ENCODE measurements at places on chromosomes 6 and 20.

DNA sequence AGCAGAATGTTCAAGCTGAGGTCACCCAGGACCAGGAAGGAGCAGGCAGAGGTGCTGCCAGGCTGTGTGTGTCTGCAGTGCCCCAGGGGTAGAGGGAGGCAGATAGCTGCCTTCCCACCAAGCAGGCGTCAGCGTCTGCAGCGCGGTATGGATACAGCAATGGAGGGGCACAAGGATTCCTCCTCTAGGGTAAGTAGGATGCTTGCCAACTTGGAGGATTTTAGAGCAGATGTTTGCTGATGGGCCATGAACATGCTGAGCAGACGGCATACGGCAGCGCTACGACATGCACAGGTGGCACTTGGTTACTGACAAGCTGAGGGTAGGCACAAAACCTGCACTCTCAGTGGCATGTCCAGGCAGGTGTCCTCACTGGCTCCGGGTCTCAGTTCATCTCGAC lies 48.1 kb downstream of the PSMG4 start:
- no peak for DNase-seq

GRCh38 chr6:43492673-43493072 lies 15.3 kb downstream of the TJAP1 start:
- no peak for DNase-seq

DNA sequence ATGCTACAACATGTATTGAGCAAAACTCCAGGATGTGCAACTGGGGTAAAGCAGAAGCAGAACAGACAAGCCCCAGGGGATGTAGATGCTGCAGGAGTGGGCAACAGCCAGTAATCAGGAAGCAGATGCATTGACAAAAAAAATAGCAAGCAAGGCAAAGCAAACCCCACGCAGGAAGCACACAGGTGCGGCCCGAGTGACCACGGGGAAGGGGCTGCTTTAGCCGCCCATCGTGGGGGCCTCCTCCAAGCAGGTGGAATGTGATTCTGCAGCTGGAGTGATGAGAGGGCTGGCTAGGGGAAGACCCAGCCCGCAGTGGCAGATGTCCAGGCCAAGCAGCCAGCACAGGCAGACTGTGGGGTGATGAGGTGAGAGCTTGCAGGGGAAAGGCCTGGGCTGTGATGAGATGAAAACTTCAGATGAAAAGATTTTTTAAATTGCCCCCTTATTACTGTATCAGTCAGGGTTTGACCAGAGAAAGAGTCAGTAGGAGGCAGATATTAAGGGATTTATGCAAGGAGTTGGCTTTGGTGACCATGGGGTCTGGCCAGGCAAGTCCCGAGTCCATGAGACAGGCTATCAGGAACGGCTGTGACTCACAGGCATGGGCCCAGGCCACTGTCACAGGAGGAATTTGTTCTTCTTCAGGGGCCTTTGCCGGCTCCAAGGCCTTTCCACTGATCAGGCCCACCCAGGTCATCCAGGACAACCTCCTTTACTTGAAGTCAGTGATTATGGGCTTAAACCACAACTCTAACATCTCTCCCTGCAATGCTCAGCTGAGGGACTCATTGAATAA lies 207.6 kb downstream of the ANKRD60 start:
- DNase-seq: no peak

- no peak for DNase-seq
Measured at GRCh38 chr6:50096296-50096695, 46.6 kb upstream of the DEFB112 start.

Measured in activated CD4-positive, CD25-positive, alpha-beta regulatory T cell treated with anti-CD3 and anti-CD28 coated beads, Interleukin-2, amount 50 U/mL, for 16 hours (primary cell).